ENCODE measurements at places on chromosomes 13 and 19. TPM values are rescaled to one million over a fixed set of nuclear protein-coding genes. Genes with fewer than 3 reads are reported as not detected.

Gene IFNL1
- total RNA-seq: not detected

Gene METTL21C
- total RNA-seq: not detected

Gene GSX1
- not detected for total RNA-seq

Gene GATAD2A
- total RNA-seq: 182 TPM

Gene SIGLEC5
- not detected for total RNA-seq

Gene OCEL1
- 15.0 TPM for total RNA-seq

- no peak overlapping the region for H3K27ac ChIP-seq
- no peak overlapping the region for H3K4me3 ChIP-seq
- H3K27me3 ChIP-seq: no peaks in the 10 kb centered on the region
- no peaks in the 10 kb centered on the region for H3K4me1 ChIP-seq
- no peak for DNase-seq
Observed at GRCh38 chr13:22961835-22962537, 218.8 kb upstream of the SGCG start.

DNA sequence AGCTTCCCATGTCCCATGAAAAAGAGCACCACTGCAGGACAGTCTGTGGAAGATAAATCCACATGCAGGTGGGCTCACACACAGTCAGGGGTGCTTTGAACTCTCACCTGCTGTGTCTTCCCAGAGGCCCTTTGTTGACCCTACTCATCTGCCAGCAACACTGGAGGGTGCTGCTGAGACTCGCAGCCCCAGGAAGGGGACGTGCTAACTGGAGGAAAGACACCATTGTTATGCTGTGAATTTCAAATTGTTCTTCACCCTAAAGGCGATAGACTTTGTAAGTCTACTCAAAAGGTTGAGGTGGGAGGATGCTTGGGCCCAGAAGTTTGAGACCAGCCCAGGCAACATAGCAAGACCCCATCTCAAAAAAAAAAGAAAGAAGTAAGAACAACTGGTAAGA lies 107.3 kb upstream of the SERP2 start:
- no peak overlapping the region for H3K27ac ChIP-seq
- H3K4me3 ChIP-seq: no peak overlapping the region
- no peak for DNase-seq

- H3K27ac ChIP-seq: no peak overlapping the region
- no peaks in the 10 kb centered on the region for H3K36me3 ChIP-seq
- H3K27me3 ChIP-seq: no peaks in the 10 kb centered on the region
Observed at GRCh38 chr13:27415116-27415515, 9.3 kb upstream of the GTF3A start.

DNA sequence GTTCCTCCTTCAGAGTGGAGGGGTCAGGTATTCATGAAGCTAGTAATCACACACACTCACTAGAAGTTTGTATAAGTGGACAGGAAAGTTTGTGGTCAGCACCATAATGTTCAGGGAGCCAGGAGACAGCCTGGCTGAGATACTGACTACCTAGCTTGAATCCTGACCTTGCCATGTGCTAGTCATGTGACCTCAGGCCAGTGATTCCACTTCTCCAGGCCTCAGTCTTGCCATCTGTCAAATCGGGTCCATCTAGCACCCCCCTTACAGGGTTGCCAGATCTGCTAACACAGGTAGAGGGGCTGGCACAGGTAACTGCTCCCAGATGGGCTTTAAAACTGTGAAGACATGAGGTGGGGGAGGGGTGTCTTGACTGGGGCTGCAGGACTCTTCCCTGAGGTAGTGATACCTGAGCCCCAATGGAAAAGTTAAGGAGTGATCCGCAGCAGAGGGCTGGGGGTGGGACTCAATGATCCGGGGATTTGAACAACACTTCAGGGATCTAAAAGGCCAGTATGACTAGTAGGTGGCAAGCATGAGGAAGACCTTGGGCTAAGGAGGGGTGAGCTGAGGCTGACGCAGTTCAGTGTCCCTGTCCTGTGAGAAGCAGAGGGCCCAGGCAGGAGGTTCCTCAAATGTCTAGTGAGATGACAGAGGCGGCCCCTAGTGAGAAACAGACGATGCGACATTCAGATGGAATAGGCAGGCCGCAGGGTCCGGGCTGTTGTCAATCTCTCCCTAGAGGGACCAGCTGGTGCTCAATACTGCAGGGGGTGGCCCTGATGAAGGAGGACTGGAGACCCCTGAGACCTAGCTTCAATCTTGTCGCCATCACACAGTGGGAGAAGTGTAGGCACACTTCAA lies 8.5 kb downstream of the ACTMAP start:
- DNase-seq: no peak
- no peak overlapping the region for H3K27ac ChIP-seq
- H3K4me3 ChIP-seq: no peak overlapping the region
- no peaks in the 10 kb centered on the region for H3K4me1 ChIP-seq
- peaks cover 11% of the 10 kb centered on the region for H3K36me3 ChIP-seq

GRCh38 chr13:101977475-101977874 lies 424.4 kb downstream of the FGF14 start:
- H3K36me3 ChIP-seq: no peaks in the 10 kb centered on the region
- no peak overlapping the region for H3K27ac ChIP-seq
- no peaks in the 10 kb centered on the region for H3K4me1 ChIP-seq
- H3K27me3 ChIP-seq: no peaks in the 10 kb centered on the region

DNA sequence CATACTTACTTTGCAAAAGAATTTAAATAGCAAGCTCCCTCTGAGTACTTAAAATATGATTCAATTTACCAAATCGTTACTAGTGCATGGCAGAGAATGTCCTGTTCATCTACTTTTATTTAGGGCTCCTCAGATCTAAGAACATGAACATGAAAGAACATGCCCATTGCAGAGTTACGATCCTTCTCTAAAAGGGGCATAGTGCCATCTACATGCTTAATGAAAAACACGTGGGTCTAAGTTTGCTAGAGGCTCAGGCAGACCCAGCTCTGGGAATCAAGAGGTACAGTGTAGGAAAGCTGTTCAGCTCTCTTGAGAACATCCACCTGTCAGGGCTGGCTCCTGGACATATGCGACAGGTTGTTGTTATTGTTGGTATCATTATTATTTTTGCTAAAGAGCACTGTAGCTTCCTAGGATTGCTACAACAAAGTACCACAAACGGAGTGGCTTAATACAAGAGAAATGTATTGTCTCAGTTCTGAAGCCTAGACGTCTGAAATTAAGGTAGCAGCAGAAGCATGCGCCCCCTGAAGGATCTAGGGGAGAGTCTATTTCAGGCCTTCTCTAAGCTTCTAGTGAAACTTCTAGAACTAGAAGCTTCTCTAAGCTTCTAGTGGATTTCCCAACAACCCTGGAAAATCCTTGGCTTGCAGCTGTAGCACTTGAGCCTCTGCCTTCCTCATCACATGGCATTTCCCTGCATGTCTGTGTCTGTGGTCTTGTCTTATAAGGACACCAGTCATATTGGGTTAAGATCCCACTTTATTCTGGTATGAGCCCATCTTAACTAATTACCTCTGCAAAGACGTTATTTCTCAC lies 133.9 kb downstream of the DCT start:
- H3K4me1 ChIP-seq: no peaks in the 10 kb centered on the region
- no peak overlapping the region for H3K4me3 ChIP-seq
- DNase-seq: no peak
- no peak overlapping the region for H3K27ac ChIP-seq

- peaks cover 6% of the 10 kb centered on the region for H3K4me1 ChIP-seq
- no peak overlapping the region for H3K4me3 ChIP-seq
- H3K27ac ChIP-seq: no peak overlapping the region
- H3K27me3 ChIP-seq: no peaks in the 10 kb centered on the region
- no peak for DNase-seq
Observed at GRCh38 chr19:19525611-19526380, 2.9 kb upstream of the YJEFN3 start.

DNA sequence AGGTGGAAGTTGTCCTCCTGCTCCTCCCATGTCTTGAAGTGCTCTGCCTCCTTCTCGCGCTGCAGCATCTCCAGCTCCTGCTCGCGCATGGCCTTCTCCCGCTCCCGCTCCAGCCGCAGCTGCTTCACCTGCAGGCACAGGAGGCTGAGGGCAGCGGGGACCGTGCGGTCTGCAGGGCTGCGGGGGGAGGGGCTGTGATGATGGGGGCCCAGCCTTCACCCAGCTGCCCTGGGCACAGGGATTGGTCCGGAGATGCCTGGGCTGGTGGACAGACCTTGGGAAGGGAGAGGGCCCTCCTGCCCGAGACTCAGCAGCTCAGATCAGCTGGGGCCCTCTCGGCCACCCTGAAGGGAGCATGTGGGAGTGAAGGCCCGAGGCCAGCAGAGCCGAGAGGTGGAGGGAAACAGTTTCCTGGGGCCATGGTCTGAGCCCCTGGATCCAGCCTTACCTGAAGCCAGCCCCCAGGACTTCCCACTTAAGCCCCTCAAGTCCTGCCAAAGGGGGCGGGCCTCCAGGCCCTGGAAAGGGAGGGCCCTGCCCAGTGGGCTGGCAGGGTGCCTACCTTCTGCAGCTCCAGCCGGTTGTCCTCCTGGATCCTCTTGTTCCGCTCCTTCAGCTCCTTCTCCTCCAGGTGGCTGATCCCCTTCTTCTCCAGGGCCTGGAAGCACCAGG lies 6.3 kb downstream of the CACTIN start:
- DNase-seq: no peak
- peaks cover 11% of the 10 kb centered on the region for H3K4me1 ChIP-seq
- no peaks in the 10 kb centered on the region for H3K27me3 ChIP-seq

DNA sequence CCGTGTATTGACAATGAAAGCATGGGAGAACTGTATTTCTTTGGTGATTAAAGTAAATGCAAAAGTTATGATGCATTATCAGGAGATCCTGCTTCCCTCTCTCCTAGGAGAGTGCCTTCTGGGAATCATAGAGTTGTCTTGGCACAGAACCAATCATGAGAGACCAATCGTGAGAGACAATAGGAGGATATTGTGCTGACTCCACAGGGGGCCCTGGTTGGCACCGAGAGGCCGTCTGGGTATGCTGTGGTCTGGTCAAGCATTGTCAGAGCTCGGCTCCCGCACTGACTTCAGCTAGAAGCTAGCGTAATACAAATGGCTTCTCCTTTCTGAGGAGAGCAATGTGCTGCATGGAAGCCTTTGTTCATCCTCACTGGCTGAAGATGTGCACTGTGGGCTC lies 131.5 kb upstream of the GJB6 start:
- H3K36me3 ChIP-seq: no peaks in the 10 kb centered on the region
- H3K27ac ChIP-seq: no peak overlapping the region
- H3K4me1 ChIP-seq: no peaks in the 10 kb centered on the region
- DNase-seq: no peak
- H3K27me3 ChIP-seq: no peaks in the 10 kb centered on the region

- H3K4me3 ChIP-seq: peak overlapping the region; percentile 25
- peaks cover 7% of the 10 kb centered on the region for H3K4me1 ChIP-seq
- H3K27ac ChIP-seq: no peak overlapping the region
- peaks cover 8% of the 10 kb centered on the region for H3K27me3 ChIP-seq
Observed at GRCh38 chr19:704447-704741, 4.3 kb upstream of the PALM start.

GRCh38 chr13:60811581-60811980 lies 414.6 kb downstream of the TDRD3 start:
- no peak overlapping the region for H3K27ac ChIP-seq
- H3K36me3 ChIP-seq: no peaks in the 10 kb centered on the region
- H3K4me1 ChIP-seq: no peaks in the 10 kb centered on the region
- DNase-seq: no peak

GRCh38 chr19:35533201-35533821 lies at the start of gene GAPDHS:
TSS of gene GAPDHS (plus strand) at chr19:35533456. CDS start at chr19:35533528, 72 bp downstream.
- no peaks in the 10 kb centered on the region for H3K36me3 ChIP-seq
- DNase-seq: no peak
- no peaks in the 10 kb centered on the region for H3K27me3 ChIP-seq

- no peak for DNase-seq
- H3K4me3 ChIP-seq: no peak overlapping the region
- H3K27ac ChIP-seq: no peak overlapping the region
Observed at GRCh38 chr13:36763126-36763722, 55.8 kb upstream of the RFXAP start.

DNA sequence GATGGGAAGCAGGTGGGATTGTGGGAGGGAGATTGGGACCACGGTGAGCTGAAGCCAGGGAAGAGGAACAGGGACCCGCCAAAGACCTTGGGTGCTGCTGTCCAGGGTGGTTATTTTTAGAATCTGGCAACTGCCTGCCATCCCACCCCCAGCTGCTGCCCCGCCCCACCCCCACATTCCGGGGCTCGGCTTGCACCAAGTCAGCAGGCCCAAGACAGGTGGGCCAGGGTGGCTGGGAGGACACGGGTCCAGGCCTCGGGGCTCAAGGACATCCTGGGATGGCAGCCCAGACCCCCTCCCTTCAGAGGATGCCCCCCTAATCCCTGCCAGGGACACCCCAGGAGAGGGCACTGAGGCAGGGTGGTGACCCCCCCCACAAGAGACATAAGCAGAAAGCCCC lies 827 bp downstream of the CKM start:
- no peak overlapping the region for H3K27ac ChIP-seq
- no peaks in the 10 kb centered on the region for H3K4me1 ChIP-seq
- H3K27me3 ChIP-seq: peaks cover 16% of the 10 kb centered on the region
- DNase-seq: no peak

- no peaks in the 10 kb centered on the region for H3K27me3 ChIP-seq
- peak overlapping the region; percentile 92 for H3K27ac ChIP-seq
- peak overlapping the region; percentile 83 for H3K4me3 ChIP-seq
- H3K4me1 ChIP-seq: peaks cover 46% of the 10 kb centered on the region
Observed at GRCh38 chr19:1252221-1252820, 3.9 kb downstream of the MIDN start.

GRCh38 chr19:3707868-3708206 lies 347 bp upstream of the TJP3 start:
- no peaks in the 10 kb centered on the region for H3K4me1 ChIP-seq
- H3K27ac ChIP-seq: no peak overlapping the region
- no peaks in the 10 kb centered on the region for H3K27me3 ChIP-seq
- no peak overlapping the region for H3K4me3 ChIP-seq

GRCh38 chr19:17605761-17606589 lies 50.5 kb downstream of the COLGALT1 start:
- H3K27me3 ChIP-seq: no peaks in the 10 kb centered on the region
- peak; percentile 79 for DNase-seq
- H3K27ac ChIP-seq: peak overlapping the region; percentile 47
- H3K36me3 ChIP-seq: no peaks in the 10 kb centered on the region
- H3K4me1 ChIP-seq: peaks cover 8% of the 10 kb centered on the region

GRCh38 chr13:80133631-80134261 lies 207.2 kb downstream of the SPRY2 start:
- no peak for DNase-seq
- no peaks in the 10 kb centered on the region for H3K27me3 ChIP-seq
- no peaks in the 10 kb centered on the region for H3K36me3 ChIP-seq

- H3K4me1 ChIP-seq: no peaks in the 10 kb centered on the region
- no peak overlapping the region for H3K4me3 ChIP-seq
- DNase-seq: no peak
- no peaks in the 10 kb centered on the region for H3K36me3 ChIP-seq
- H3K27ac ChIP-seq: no peak overlapping the region
Observed at GRCh38 chr19:2756921-2757881, 17.4 kb upstream of the SLC39A3 start.

All from CD8-positive, alpha-beta memory T cell (primary cell).